ENCODE measurements at places on chromosomes 13 and 19. TPM values are rescaled to one million over a fixed set of nuclear protein-coding genes. Genes with fewer than 3 reads are reported as not detected.

DNA sequence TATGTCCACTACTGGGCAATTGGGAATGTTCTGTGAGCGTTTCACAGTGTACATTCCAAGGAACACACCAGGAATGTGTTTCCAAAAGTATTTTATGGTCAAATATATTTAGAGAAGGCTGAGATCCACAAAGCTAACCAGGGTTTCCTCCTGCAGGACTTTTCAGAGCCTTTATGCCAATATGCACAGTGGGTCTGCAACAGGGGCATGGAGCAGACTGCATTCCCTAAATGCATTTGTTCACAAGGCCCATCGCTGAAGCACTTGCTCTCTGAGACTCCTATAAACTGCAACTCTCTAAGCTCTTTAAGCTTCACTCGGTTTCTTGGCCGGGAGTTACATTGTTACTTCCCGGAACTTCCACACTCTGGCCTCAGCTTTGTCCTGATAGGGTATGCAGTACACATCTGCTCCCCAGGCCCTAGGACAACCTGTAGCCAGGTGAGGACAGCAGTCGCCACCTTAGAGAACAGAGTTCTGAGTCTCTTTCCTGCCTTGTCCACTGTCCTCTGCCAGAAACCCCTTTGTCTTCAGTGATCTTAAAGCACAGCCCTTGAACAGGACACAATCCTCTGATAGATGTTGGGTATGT lies 33.5 kb downstream of the FBN3 start:
- no peak for DNase-seq

DNA sequence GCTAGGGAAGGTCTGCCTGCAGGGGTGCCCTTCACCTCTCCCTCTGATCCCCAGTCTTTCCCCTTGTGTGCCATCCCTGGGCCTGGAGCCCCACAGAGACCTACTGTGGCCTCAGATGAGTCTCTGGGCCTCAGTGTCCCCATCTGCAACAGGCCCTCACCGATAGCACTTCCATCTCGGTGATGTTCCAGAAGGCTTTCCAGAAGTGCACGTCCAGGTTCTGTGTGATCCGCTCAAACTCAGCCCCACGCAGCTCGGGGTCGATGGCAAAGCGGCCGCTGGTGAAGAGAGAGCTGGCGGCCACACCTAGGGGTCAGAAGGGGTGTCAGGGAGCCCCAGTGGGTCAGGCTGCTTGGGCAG lies 17.7 kb upstream of the CNFN start:
- no peak for DNase-seq

Gene GPI
- 282 TPM for total RNA-seq

Gene DIAPH3
- 30.8 TPM for total RNA-seq

Gene MBNL2
- total RNA-seq = 14.9 TPM
